Activated CD8-positive, alpha-beta memory T cell treated with anti-CD3 and anti-CD28 coated beads, Interleukin-2, amount 10 ng/mL, durations not matched to agents 7 days and 5 days (primary cell): ENCODE measurements at places on chromosomes 1 and 21. TPM values are rescaled to one million over a fixed set of nuclear protein-coding genes. Genes with fewer than 3 reads are reported as not detected.

DNA sequence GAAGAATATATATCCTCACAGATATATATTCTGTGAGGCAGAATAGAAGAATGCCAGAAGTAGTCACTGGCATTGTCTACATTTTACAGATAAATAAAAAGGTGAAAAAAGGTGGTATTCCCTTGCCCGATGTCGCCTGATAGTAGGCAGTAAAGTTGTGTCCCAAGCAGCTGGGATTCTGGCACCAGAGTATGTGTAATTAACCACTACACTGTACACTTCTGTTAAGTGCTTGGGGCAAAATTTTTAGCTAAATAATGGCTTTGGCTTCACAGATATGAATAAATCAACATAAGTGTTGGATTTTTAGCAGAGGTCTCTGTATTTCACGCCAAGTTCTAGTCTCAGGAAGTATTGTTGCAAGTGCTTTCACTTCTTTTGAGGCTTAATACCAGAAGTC is 13.3 kb upstream of the CASQ2 start:
- no peak overlapping the region for H3K4me3 ChIP-seq
- H3K27me3 ChIP-seq = peaks cover 17% of the 10 kb centered on the region
- no peak for DNase-seq
- H3K27ac ChIP-seq = no peak overlapping the region
- no peaks in the 10 kb centered on the region for H3K36me3 ChIP-seq

The ST6GALNAC3 gene
- total RNA-seq = 0.26 TPM

The PTP4A2 gene
- 507 TPM for total RNA-seq

DNA sequence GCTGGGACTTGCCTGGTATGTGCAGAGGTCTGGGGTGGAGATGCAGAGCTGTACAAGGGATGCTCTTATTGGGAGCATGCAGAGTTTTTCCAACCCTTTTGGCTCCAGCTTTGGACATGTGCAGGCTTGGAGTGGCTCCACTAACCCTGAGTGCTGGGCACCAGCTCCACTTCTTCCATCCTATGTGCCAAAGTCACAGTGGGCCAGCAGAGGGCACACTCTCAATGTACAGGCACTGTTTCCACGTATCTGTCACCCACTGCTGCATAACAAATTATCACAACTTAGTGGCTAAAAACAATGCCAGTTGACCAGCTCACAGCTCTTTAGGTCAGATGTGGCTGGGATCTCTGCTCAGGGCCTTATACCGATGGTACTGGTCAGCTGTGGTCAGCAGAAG is 631.8 kb downstream of the AJAP1 start:
- DNase-seq = peak; percentile 60
- no peak overlapping the region for H3K27ac ChIP-seq
- no peaks in the 10 kb centered on the region for H3K36me3 ChIP-seq
- no peaks in the 10 kb centered on the region for H3K27me3 ChIP-seq

DNA sequence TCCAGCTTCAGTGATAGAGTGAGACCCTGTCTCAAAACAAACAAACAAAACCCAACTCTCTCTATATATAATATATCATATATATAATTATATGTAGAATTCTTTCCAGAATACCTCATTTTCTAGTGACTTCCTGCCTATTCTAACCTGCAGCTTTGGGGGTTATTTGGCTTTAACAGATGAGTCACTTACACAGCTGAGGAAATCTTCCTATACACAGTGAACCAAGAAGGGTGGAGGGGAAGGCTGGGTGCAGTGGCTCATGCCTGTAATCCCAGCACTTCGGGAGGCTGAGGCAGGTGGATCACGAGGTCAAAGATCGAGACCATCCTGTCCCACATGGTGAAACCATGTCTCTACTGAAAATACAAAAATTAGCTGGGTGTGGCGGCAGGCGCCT is 9.2 kb downstream of the RAB29 start:
- no peak for DNase-seq
- H3K4me1 ChIP-seq = peaks cover 19% of the 10 kb centered on the region
- H3K4me3 ChIP-seq = no peak overlapping the region
- no peak overlapping the region for H3K27ac ChIP-seq

DNA sequence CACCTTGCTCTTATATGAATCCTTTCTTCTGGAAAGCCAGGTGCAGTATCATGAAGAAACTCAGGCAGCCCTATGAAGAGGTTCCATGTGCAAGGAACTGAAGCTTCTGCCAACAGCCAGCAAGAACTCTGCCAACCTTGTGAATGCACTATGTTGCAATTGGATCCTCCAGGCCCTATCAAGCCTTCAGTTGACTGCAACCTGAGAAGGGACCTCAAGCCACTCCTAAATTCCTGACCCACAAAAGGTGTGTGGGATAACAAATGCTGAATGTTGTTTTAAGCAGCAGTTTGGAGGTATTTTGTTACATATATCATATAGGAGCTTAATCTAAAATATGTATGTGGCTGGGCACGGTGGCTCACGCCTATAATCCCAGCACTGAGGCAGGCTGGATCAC is 84.0 kb downstream of the RERE start:
- H3K27ac ChIP-seq = no peak overlapping the region
- no peak overlapping the region for H3K4me3 ChIP-seq
- H3K36me3 ChIP-seq = peaks cover 24% of the 10 kb centered on the region
- H3K4me1 ChIP-seq = peaks cover 4% of the 10 kb centered on the region

The TMEM82 gene
- total RNA-seq = not detected

- H3K4me3 ChIP-seq = no peak overlapping the region
- H3K27ac ChIP-seq = no peak overlapping the region
- H3K4me1 ChIP-seq = peaks cover 6% of the 10 kb centered on the region
- peaks cover 11% of the 10 kb centered on the region for H3K27me3 ChIP-seq
These were observed 9.1 kb upstream of the EXO1 start for GRCh38 chr1:241838897-241839296.

DNA sequence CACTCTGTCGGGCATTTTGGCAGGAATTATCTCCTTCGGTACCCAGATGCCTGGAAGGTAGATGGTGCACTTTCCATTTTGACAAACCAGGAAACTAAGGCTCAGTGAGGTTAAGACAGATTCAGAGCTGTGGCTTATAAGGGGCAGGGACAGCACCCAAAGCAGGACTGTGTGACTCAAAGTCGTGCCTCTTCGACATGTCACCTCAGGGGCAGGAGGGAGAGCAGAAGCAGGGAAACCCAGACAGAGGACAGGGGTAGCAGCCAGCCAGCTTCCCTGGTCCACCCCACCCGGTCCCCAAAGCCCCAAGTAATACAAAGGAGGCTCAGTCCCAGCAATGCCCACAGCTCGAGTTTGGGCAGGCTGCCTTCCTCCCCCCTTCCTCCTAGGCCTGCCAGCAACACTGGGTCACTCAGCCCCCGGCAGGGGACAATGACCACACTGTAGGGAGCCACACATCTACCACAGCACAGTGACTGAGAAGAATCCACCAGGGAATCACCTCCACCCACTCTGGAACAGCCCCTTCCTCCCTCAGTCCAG is 2.5 kb downstream of the RHOC start:
- peak; percentile 62 for DNase-seq
- H3K27me3 ChIP-seq = peaks cover 18% of the 10 kb centered on the region
- H3K4me1 ChIP-seq = peaks cover 62% of the 10 kb centered on the region
- H3K27ac ChIP-seq = peak overlapping the region; percentile 89
- peak overlapping the region; percentile 75 for H3K4me3 ChIP-seq

DNA sequence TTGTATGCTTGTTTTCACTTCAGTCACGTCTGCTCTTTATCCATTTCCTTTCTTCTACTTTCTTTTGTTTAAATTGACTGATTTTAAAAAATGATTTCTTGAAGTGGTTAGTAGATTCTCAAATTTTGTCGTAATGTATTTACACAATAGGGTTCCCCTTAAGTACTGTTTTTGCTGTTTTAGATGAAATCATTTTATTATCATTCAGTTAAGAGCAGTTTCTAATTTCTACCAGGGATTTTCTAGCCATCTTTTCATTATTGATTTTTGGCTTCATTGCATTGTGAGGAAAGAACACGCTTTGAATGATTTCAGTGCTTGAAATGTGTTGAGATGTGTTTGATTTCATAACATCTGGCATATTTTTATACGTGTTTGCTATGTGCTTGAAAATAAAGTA is 27.0 kb downstream of the ST6GALNAC3 start:
- no peak overlapping the region for H3K27ac ChIP-seq
- H3K27me3 ChIP-seq = peaks cover 23% of the 10 kb centered on the region
- no peaks in the 10 kb centered on the region for H3K36me3 ChIP-seq
- DNase-seq = no peak

The SVBP gene
- 11.5 TPM for total RNA-seq

DNA sequence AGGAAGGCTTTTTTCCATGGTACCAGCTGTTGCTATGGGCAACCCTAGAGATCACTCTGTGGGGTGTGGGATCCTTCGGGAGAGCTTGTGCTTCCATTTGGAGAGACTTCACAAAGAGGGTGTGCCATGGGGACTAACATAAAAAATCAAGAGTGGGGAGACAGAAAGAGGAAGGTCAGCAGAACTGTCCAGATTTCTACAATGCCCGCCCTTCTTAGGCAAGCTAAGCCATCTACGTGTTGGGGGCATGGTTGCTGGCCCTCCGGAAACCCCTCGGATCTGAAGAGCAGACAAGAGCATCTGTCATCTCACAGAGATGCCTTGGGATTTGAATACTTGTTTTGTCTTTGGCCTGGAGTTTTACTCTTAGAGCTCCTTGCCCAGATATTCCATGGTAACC is 83.9 kb upstream of the ZNF648 start:
- H3K27ac ChIP-seq = no peak overlapping the region
- H3K36me3 ChIP-seq = no peaks in the 10 kb centered on the region
- no peak overlapping the region for H3K4me3 ChIP-seq
- no peak for DNase-seq
- H3K4me1 ChIP-seq = peaks cover 35% of the 10 kb centered on the region

- no peak overlapping the region for H3K27ac ChIP-seq
- no peak overlapping the region for H3K4me3 ChIP-seq
- H3K27me3 ChIP-seq = peaks cover 18% of the 10 kb centered on the region
- peaks cover 11% of the 10 kb centered on the region for H3K4me1 ChIP-seq
These were observed 1.7 kb upstream of the NEGR1 start for GRCh38 chr1:72284084-72284347.

DNA sequence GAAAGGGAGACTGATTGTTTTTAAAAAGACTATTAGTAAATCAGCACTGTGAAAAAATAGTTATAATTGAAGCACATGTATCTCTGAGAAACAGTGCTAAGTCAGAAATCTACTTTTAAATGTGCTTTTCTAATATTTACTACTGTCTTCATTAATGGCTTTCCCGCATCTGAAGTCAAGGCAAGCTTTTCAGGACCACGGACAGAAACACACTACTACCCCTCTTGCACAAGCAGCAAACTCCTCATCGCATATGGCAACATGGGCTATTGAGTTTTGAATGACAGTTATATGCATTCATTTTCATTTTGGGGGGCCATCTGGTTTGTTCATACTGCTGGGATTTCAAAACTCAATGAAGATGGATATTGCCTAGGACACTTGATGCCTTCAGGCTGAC is 433.4 kb upstream of the CAMK1G start:
- H3K36me3 ChIP-seq = no peaks in the 10 kb centered on the region
- no peak overlapping the region for H3K27ac ChIP-seq
- no peak for DNase-seq
- H3K4me1 ChIP-seq = no peaks in the 10 kb centered on the region
- no peaks in the 10 kb centered on the region for H3K27me3 ChIP-seq
- H3K4me3 ChIP-seq = no peak overlapping the region
